ENCODE measurements at places on chromosomes 16 and 17. TPM values are rescaled to one million over a fixed set of nuclear protein-coding genes. Genes with fewer than 3 reads are reported as not detected.

Gene TNFRSF13B
- not detected for total RNA-seq

Gene MC1R
- total RNA-seq, result 2.9 TPM

Gene RAI1
- total RNA-seq, result 15.6 TPM

Gene CD300LG
- not detected for total RNA-seq

Gene HOXB1
- total RNA-seq, result not detected

Gene HNF1B
- not detected for total RNA-seq

Gene KIF2B
- total RNA-seq, result not detected

Gene GRAP
- 15.5 TPM for total RNA-seq

Gene RNF227
- 0.80 TPM for total RNA-seq

Gene SEZ6
- not detected for total RNA-seq

Gene SDR42E1
- 0.65 TPM for total RNA-seq

Gene TTLL6
- total RNA-seq, result not detected

Gene SEZ6L2
- total RNA-seq, result 1.4 TPM

Gene PRSS53
- 1.1 TPM for total RNA-seq

Gene IL21R
- not detected for total RNA-seq

Gene STH
- not detected for total RNA-seq

Gene OTOP2
- not detected for total RNA-seq
